ENCODE measurements at places on chromosomes 3 and 15. TPM values are rescaled to one million over a fixed set of nuclear protein-coding genes. Genes with fewer than 3 reads are reported as not detected.
A peak's percentile ranks its signal among the peaks of the same experiment; 100 is the strongest.

DNA sequence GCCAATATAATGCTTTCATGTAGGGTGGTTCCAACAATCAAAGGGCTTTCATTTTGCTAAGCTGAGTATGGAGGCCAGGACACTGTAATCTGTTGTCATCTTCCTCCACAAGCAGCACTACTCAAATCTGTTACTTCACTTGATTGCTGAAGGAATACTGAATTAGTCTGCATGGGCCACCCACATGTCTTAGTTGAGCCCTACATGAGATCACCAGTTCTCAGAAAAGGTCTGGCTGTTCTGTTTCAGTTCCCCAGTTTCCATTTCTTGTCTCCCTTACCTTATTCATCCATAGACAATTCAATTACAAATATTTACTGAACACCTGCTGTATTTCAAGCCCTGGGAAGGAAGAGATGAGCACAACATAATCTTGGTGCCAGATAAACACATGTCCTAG, 119.2 kb downstream of the FHIT start:
- no peaks in the 10 kb centered on the region for H3K27me3 ChIP-seq
- no peak for DNase-seq
- H3K4me1 ChIP-seq, result no peaks in the 10 kb centered on the region
- H3K4me3 ChIP-seq, result no peak overlapping the region
- H3K27ac ChIP-seq, result no peak overlapping the region

DNA sequence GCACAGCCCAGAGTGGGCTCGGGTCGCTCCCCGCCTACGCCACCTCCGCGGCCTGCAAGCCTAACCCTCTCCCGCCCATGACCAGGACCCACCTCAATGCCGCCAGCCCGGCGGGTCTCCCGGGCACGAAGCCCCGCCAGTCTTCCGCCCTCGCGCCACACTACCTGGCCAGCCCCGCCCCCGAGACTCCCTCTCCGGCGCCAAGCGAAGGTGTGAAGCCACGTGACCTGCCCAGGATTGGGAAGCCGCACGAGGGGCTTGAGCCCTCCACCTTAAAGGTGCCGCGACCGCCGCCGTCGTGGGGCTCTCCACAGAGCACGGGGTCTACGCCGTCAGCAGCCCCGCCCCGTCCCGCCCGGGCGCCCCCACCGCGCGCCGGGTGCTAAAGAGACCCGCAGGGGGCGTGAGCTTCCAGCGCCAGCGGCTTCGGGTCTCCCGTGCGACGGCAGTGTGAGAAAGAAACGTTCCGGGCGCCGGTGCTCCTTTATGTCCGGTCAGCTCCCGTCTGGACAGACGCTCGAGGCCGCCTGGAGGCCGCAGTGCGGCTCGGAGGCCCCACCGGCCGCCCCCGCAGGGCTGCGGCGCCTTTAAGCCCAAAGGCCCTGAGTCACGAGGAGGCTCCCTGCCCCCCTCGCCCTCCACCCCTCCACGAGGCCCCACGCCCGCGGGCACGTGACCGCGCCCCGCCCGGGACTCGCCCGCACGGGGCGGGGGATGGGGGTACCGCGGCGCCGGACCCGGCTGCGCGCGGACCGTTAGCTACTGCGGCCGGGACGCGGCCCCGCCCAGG, at the start of gene CPEB1:
TSS of gene CPEB1 (minus strand) at position 319 of the 790 bp plus-strand sequence. CDS start 18,904 bp downstream, outside the sequence.
- no peaks in the 10 kb centered on the region for H3K36me3 ChIP-seq
- H3K27ac ChIP-seq, result peak within 1 kb of the TSS; percentile 50
- peaks cover 8% of the 10 kb centered on the region for H3K4me1 ChIP-seq
- H3K4me3 ChIP-seq, result peak within 1 kb of the TSS; percentile 50
- peak; percentile 84 for DNase-seq
- no peaks in the 10 kb centered on the region for H3K27me3 ChIP-seq

ABCF3 gene
- 58.2 TPM for total RNA-seq

GRCh38 chr3:138842483-138843188, 7.9 kb upstream of the PIK3CB start:
- no peak for DNase-seq
- no peaks in the 10 kb centered on the region for H3K4me1 ChIP-seq
- no peak overlapping the region for H3K4me3 ChIP-seq
- H3K27me3 ChIP-seq, result no peaks in the 10 kb centered on the region
- no peak overlapping the region for H3K27ac ChIP-seq
- no peaks in the 10 kb centered on the region for H3K36me3 ChIP-seq

GRCh38 chr3:170520996-170521395, 64.9 kb downstream of the SLC7A14 start:
- no peak overlapping the region for H3K27ac ChIP-seq
- H3K36me3 ChIP-seq, result no peaks in the 10 kb centered on the region
- no peak for DNase-seq
- H3K4me1 ChIP-seq, result no peaks in the 10 kb centered on the region
- no peak overlapping the region for H3K4me3 ChIP-seq
